ENCODE measurements at places on chromosomes 6 and 20.

DNA sequence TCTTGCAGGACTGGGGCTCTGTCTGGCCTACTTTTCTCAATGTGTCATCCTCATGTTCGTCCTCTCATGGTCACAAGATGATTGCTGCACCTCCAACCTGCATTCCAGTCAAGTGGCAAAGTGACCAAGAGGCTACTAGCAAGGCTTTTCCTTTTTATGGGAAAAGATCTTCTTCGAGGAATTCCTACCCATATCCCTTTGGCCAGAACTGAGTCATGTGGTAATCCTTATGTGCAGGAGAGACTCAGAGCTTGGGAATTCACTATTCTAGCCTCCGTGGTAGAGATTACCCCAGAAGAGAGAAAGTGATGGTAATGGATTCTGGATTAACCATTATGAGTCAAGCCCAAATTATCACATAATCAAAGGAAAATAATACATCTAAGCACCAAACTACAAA, 162.7 kb downstream of the KCNQ5 start:
- peak; percentile 10 for DNase-seq

DNA sequence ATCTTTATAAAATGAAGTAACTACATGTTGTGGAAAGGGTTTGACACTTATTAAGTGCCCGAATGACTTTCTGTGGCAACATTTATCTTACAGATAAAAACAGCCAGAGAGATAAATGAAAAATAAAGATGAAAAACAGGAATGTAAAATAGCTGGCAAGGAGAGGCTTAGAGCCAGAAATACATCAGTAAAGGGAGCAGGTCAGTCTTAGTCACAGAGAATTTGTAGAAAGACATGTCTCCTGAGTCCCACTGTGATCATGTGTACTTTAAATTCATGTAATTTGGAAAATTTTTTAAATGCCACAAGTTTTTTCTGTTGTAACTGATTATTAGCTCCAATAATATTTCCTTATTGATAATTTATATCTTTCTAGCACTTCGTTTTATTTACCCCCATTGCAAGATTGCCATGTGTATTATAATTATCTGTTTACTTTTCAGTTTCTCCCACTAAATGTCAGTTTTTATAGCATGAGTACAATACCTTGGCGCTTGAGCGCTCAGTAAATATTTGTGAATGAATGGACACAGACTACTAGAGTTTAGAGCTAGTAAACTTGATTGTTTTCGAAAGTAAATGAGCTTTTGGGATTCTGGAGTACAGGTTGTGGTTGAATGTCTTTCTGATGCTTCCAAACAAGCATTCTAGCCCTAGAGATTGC, 15.2 kb downstream of the TAB2 start:
- DNase-seq, result no peak

DNA sequence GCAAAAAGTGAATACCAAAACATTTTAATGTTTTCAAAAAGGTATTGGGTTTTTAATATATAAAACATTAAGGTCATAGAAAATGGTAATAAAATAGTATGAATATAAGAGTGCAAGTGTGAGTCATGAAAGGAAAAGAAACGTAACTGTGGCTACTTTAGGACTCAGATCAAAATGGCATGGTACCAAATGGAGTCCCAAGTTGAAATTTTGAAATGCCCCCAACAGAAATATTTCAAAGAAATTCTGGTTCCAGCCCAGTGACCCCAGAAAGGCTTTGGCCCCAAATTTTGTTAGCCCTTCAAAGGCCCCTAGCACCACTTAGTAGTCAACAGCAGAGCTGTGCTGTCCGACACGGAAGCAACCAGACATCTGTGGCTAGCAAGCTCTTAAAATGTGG, 6.0 kb downstream of the COL12A1 start:
- DNase-seq, result no peak

- DNase-seq, result no peak
Observed at GRCh38 chr20:60408435-60408834, 450.2 kb downstream of the CDH26 start.

DNA sequence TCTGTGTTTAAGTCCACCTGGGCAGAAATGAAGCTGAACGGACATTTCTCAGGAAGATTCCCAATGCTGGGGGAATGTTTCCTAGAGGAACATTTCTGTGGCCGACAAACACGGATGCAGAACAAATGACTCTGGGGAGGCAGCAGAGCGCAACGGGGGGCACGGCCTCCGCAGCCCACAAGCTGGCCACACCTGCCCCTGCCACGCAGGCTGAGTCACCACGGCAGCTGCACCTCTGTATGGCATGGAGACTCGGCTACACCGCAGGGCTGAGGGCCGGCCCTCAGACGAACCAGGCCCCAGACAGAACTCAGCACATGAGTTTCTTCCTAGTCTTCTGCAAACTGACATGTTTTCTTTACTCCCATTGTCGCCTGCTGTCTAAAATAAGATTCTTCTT, 10.0 kb upstream of the PRR18 start:
- DNase-seq, result no peak

DNA sequence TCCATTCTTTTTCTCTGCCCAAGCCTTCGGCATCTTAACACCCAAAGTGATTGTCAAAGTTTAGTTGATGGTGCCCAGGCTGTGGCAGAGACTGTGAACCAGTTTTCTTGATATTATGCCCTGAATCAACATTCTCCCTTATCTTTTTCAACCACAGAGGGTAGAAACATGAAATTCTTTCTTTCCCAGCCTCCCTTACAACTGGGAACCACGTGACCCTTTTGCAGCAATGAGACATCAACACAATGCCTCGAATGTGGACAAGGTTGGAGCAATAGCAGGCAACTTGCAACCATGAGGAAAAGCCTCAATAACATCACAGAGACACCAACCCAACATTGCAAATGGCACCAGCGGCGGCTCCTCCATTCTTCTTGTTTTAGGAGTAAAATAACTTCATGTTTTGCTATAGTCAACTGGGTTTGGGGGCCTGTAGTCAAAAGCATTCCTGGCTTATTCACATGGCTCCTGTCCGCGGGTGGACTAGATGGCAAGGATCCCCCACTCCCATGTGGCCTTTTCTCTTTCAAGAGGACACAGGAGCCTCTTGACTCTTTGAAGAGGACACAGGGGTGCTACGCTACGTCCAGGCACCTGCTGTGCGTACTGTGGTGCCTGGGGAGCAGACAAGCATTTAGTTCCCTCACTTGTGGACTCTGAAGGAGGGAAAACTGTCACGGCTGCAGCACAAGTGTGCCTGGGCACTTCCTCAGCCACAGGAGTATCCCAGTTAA, 90.5 kb downstream of the NOL4L start:
- DNase-seq, result no peak

DNA sequence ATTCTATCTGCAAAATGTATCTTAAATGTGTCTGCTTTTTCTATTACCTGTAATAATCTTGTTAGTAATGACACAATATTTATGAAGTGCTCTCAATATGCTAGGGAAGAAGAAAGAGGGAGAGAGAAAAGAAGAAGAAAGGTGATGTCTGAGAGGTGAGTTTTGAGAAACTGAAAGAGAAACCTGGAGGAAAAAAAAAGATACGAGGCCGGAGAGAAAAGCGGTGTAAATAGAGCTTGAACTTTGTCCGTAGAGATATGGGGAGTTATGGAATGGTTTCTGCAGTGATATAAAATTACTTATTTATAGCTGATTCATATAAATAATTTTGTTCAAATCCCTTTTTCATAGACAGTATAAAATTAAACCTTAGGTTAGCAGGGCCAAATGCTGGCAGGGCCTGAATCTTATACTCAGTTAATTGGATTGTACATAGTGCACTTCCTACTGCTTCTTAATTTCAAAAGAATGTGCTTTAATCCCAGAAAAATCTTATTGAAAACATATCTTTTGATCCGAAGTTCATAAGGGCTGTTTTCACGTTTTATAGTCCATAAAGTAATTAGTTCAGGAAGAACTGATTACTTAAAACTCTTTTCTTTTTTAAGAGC, 43.0 kb downstream of the MYB start:
- no peak for DNase-seq

- no peak for DNase-seq
Observed at GRCh38 chr6:56526860-56527544, 115.7 kb downstream of the DST start.

DNA sequence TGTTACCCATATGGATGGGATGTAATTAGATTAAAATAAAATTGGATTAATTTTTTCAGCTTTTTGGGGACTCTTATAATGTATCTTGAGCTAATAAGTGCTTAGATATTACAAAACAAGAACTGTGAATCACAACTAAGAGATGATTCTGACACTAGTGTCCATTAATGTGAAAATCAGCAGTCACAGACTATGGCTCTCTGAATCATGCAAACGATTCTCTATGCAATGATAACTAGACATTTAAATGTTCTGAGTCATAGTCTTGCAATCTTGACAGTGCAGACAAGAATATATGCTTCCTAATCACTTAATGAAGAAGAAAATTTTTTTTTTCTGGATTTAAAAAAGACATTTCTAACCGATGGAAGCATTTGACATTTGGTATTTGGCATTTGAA, 82.2 kb upstream of the OPRM1 start:
- no peak for DNase-seq

DNA sequence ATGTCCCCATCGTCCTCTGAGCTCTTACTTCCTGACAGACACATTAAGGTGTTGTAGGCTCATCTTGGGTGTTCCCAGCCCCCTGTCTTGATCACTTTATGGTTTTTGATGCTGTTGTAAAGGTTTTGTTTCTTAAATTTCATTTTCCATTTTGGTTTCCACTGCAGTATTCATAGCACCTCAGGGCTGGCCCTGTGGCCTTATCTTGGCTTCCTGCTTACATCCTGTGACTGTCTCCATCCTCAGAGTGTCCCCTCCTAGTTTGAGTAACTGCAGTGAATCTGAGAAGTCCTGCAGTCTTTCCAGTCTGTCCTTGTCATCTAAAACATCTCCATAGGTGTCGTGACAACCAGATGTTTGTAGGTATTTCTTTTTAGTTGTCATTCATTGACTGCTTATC, 50.9 kb downstream of the JARID2 start:
- DNase-seq, result peak; percentile 47

GRCh38 chr20:46652699-46653098, 1.4 kb upstream of the SLC13A3 start:
- no peak for DNase-seq

DNA sequence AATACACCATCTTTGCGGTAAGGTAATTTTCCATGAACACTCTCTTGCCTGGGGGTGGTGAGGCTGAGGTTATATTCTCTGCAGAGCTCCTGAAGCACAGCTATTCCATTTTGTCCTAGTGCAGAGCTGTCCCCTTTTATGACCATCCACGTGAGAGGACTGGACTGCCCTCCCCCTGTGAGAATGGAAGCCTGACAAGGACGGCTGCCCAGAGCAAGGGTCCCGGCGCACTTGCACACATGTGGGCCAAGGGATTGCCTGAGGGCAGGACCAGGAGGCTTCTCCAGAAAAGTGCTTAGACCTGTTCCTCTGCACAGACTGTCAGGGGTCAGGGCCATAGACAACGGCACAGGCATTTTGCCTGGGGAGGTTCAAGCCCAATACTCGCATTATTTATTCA, 48.2 kb downstream of the SLC22A23 start:
- DNase-seq, result no peak

DNA sequence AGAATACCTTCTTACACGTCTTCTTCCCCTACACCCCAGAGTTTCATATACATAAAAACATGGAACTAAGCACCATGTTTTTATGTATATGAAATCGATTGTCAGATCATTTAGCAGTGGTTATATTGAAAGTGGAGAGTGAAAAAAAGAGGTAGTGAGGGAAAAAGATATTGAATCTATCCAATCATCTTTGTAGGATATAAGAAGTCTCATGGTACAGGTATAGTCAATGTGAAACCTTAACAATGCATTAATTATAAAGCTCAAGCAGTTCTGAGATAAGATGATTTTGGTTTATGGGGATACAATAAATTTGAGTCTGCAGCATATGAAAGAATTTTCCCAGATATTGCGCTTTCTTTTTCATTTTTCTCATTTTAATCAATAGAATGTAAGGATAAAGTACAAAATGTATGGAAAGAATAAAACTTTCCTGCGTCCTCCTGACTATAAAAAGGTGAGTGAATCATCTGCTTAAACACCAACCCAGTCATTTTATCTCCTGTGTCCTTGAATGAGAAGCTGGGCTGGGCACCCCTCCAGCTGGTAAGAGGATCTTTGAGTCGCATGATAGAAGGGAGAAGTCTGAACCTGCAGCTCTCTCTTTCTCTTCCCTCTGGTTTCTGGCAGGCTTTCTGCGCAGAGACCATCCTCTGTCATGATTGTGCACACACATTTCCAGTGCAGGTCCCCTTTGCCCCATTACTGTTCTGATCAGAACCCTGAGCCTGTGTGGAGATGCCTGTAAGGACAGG, 28.1 kb upstream of the AKIRIN2 start:
- no peak for DNase-seq

GRCh38 chr6:135451617-135452190, 45.8 kb downstream of the AHI1 start:
- DNase-seq, result peak; percentile 37

DNA sequence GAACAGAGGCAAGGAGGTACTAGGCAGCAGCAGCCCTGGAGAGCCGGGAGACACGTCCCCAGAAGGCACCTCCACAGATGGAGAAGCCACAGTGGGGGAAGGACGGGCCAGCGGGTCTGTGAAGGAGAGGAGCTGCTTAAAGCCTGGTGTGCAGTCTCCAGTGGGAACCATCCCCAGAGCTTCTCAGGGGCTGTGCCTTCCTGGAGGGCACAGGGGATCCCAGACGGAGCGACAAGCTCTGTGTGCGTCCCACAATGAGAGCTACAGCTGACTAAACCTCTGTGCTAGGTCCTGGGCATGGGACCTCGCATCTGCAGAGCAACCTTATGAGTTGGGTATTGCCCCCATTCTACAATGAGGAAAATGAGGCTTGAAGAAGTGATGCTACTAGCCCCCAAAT, 50.7 kb downstream of the EZR start:
- DNase-seq, result no peak

- peak; percentile 79 for DNase-seq
Observed at GRCh38 chr20:23245553-23246181, 104.9 kb upstream of the NXT1 start.

DNA sequence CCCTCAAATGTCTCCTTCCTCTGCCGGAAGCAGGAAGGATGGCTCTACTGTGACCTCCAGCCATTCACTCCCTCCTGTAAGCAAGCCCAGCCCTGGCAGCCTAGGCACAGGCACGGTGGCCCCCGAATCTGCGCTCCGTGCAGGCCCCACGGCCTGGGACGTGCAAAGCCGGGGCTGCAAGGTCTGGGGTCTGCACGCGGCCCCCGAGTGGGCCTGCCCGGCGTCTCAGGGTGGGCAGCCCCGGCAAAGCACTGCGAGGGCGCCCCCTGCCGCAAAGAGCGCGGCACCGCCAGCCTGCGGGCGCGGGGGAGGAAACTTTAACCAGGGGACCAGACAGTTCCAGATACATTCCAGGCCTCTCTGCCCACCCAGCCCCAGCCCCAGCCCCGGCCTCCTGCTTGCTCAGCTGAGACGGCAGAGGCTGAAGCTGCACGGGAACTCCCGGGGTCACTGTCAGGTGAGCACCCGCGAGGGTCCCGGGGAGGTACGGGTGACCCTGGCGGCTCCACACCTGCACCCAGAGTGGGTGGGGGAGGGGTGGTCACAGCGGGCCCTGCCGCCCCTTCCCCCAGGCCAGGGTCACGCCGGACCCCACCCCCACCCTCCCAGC, 98.8 kb downstream of the ASXL1 start:
- peak; percentile 78 for DNase-seq

- peak; percentile 77 for DNase-seq
Observed at GRCh38 chr6:98467091-98467490, 367.3 kb upstream of the POU3F2 start.

Data from mesendoderm (in vitro differentiated cells).